ENCODE measurements at places on chromosomes 11 and 22.
A peak's percentile ranks its signal among the peaks of the same experiment; 100 is the strongest.

DNA sequence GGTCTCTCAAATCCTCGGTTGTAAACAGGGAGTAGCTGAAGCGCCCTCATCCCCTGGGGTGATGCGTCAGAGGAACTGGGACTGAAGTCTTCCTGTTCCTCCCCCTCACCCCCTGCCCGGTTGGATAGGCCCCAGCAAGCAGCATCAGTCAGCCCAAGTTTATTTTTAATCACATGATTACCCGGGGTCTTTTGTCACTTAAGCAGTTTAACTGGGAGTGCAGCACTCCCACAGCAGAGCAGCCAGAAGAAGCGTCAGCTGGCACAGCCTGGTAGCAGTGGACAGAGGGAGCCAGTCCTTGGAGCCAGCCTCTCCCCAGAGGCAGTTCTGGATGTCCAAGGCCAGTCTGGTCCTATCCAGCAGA lies 342.1 kb downstream of the CTTN start:
- no peak for DNase-seq

DNA sequence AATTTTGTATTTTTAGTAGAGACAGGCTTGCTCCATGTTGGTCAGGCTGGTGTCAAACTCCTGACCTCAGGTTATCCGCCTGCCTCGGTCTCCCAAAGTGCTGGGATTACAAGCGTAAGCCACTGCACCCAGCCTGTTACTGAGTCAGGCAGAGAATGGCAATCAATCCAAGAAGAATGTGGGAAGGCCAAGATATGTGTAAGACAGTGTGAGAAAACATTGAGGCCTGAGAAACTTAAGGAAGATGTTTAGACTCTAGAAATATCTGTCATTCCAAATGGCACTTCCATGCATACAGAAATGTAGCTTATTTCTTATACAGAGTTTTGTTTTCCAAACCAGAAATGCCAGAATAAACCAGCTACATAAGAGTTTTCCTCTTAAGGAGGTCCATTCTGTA lies 248.5 kb downstream of the ETS1 start:
- DNase-seq = no peak

- DNase-seq = peak; percentile 53
These were observed 28.4 kb downstream of the KIAA0930 start for GRCh38 chr22:45212306-45212709.

DNA sequence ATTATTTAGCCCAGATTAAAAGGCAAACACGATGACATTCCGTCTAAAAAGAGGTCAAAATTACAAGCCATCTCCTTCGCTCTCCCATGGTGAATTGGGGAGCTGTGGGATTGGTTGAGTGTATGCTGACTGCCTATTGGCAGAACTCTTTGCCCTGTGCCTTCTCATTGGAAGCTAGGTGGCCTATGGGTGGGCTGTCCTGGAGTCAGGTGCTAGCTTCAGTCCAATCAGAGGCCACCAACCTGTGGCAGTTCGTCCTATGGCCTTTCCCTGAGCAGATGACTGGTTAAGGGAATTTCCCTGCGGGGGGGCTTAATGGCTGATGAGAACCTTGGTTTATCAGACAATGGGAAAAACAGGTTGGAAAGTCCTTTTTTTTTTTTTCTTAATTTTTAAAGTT lies 3.2 kb upstream of the MTMR3 start:
- DNase-seq = no peak

- DNase-seq = peak; percentile 42
These were observed 176.5 kb upstream of the TTC12 start for GRCh38 chr11:113137713-113138529.

DNA sequence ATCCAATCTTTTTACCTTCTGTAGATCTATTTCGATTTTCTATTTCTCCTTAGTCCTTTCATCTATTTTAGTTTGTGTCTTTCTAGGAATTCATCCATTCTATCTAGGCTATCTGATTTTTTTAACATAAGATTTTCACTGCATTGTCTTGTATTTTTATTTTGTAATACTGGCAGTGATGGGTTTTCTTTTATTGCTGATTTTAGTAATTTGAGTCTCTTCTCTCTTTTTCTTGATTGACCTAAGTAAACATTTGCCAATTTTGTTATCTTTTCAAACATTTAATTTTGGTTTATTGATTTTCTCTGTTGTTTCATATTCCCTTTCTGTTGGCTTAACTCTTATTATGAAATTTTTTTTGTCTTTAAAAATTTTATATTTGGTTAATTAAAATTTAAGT lies 107.4 kb upstream of the SERPIND1 start:
- DNase-seq = no peak

- no peak for DNase-seq
These were observed 66.4 kb downstream of the SVIP start for GRCh38 chr11:22763166-22763565.

GRCh38 chr22:41334215-41334614 lies 32.9 kb downstream of the ZC3H7B start:
- peak; percentile 87 for DNase-seq

DNA sequence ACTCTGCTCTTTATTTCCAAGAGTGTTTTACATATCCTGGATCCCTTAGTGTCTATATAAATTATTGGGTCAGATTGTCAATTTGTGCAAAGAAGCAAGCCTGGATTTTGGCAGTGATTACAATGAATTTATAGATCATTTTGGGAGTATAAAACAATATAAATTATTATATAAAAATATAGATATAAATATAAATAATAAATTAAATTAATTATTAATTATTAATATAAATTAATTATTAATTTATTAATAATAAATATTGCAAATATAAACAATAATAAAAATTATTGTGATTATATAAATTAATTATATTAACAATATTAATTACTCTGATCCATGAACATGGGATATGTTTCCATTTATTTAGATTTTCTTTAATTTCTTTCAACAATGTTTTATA lies 32.5 kb downstream of the RTL6 start:
- DNase-seq = no peak

DNA sequence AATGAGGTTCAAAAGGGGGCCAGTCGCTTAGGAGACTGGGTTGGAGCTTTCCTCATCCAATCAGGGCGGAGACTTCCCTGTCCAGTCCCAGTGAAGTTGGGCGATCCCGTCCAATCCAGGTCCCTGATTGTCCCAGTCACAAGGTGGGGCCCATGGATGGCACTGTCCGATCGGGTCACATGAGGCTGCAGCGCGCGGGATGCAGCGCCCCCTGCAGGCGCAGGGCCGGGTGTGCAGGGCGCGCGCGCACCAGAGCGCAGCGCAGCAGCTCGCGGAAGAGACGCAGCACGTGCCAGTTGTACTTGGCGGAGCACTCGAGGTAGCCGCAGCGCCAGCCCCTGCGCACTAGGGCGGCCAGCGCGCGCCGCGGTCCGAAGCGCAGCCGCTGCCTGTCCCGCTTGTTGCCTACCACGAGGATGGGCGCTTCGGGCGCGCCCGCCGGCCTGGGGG lies 2.3 kb downstream of the RASL10A start:
- no peak for DNase-seq

DNA sequence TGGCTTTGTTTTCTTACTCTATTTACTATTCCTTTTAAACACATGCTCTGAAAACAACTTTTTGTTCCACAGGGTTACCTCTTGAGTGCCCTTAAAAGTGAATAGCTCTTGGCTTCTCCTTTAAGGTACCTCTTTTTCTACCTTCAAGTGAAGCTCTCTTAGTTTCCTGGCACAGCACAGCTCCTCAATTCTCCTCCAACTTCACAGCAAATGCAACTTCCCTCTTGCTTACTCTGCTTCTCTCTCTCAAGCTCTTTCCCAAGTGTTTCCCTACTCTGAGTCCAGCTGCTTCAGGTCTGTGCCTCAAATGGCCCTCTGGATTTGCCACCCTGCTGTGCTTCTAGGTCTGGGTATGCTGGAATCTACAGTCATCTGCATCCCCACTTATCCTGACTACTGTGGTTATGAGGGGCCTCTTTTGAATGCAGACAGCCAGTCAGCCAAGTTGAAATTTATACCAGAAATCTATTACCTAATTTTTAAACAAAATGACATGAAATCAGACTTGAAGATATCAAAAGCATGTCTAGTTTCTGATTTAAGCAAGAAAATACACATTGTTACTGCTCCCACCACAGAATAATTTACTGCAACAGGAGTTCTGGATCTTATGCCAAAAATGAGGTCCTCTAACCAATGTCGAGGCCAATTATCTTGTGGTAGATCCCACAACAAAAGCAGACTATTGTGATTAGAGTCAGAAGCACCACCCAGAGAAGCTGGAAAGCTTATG lies 371.1 kb downstream of the SOX6 start:
- DNase-seq = no peak

GRCh38 chr11:70747285-70747684 lies 349.0 kb downstream of the CTTN start:
- DNase-seq = no peak

DNA sequence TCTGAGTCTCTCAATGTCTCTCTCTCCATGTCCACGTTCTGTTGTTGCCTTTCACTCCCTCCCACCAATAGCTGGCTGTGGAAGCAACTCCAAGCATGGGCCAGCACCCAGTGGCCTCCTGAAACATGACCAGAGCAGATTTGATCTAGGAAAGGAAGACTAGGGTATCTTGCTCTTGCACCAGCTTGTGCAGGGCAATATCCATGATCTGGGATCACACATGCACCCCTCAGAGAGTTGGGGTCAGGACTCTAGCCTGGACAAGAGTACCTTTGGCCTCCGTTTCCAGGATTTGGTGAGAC lies 34.5 kb upstream of the RIC3 start:
- no peak for DNase-seq

- DNase-seq = no peak
These were observed 1464.8 kb downstream of the BRD1 start for GRCh38 chr22:48362721-48363404.

DNA sequence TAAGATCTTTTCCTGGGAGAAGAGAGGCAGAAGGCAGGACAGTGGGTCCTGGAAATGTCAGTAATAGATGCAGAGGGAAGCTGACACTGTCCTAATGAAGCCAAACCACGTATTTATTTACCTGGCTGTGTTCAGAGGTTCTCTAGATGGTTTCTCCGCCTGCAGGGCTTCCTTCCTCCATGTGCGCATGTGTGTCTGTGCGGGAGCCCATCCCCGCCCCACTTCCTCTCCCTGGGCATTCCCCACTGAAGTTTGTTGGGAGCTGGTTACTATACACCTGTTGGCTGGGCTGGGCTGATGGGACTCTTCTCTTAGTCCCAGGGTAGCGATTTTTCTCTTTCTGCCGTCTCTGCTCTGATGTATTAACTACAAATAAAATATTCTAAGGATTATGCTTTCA lies 204.9 kb upstream of the TBCEL start:
- DNase-seq = no peak

All from cerebellar cortex (tissue), 1 donor.